D341Med (cell line): ENCODE measurements at places on chromosomes 3 and 15.

- no peak for DNase-seq
Observed at GRCh38 chr3:65503776-65504175, 534.9 kb downstream of the MAGI1 start.

DNA sequence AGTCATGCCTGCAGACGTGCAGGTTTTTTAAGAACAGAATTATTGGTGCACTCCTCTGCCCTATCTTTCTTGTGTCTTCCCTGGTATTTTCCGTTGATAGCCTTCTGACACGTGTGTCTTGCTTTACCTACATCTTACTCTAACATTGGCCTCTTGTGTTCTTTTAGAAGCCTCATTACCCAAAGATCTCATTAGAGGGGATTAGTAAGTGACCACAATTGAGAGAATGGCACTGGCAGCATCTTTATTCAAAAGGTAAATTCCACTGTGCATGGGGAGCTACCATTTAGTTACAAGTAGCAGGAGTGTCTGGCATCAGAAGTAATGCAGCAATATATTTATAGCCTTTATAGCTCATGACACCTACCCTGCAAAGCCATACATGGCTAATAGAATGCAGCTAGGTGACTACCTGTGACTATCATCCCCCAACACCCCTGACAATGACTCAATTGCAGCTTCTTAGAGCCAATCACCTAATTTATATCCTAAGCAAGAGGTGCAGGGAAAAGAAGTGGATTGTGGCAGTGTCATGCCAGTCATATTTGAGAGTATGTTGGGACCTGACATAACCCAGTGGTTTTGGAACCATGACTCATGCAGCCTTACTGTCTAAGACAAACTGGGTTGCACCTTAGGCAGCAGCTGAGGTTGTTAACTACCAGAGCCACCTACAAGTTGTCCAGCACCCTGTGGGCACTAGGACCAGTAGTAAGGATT is 164.8 kb downstream of the GRM7 start:
- DNase-seq: no peak

DNA sequence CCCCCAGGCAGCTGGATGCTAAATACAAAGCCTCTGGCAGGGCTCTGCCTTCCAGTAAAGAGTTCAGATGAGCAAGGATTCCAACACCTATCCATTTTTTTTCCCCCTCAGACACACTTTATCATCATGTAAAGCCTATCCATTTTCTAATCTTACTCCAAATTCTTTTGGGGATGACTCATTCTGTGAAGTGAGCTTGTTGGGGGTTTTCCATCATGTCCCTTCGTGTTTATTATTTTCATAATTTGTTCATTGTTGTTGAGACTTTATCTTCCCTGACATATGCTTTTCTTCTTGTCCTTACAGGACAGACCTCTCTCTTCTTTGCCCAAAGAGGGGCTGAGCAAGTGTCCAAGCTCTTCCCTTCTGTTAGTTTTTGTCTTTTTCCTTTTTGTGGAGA is 34.7 kb upstream of the SH3BP5 start:
- no peak for DNase-seq

DNA sequence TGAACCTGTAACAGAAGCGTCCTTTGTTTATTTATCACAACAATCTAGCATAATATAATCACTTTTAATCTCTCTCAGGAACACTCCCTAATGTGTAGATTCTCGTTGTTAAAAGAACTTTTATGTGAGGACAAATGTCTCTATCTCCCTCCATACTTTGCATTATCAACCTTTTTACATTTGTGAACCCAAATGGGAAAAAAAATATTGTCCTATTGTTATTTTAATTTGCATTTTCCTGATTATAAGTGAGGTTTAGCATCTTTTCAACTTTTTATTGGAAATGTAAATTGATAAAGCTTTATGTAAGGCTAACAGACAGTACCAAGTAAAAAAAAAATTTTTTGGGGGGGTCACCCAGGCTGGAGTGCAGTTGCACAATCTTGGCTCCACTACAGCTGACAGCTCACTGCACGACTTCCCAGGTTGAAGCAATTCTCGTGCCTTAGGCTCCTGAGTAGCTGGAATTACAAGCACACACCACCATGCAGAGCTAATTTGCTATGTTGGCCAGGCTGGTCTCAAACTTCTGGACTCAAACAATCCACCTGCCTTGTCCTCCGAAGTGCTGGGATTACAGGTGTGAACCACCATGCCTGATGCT is 33.0 kb upstream of the DENND4A start:
- DNase-seq: no peak

GRCh38 chr3:18717598-18717997 is 292.5 kb upstream of the SATB1 start:
- no peak for DNase-seq

GRCh38 chr3:89859757-89860156 is 752.3 kb downstream of the EPHA3 start:
- DNase-seq: no peak

- DNase-seq: no peak
Observed at GRCh38 chr3:115279939-115280338, 132.9 kb upstream of the ZBTB20 start.

- no peak for DNase-seq
Observed at GRCh38 chr3:44805960-44806359, 44.4 kb downstream of the KIF15 start.

DNA sequence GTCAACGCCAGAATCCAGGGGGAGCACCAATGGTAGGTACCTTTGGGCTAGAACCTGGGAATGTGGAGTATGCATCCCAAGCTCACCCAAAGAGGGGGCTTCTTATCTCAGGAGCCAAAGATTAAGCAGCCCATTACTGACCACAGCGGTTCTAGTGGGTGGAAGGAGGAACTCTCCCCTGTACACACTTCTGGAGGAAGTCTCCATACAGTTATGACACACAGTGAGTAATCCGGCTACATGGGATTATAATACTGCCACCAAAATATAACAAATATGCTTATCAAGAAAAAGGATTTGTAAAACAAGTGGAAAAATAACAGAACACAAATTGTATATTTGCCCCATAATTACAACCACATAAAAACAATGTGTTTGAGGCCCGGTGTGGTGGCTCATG is 8.4 kb downstream of the MYO1E start:
- no peak for DNase-seq

- no peak for DNase-seq
Observed at GRCh38 chr15:35170207-35170606, 85.1 kb upstream of the NANOGP8 start.

- no peak for DNase-seq
Observed at GRCh38 chr15:94532226-94532625, 300.9 kb downstream of the MCTP2 start.

- DNase-seq: no peak
Observed at GRCh38 chr3:187943677-187944389, 198.6 kb upstream of the BCL6 start.

DNA sequence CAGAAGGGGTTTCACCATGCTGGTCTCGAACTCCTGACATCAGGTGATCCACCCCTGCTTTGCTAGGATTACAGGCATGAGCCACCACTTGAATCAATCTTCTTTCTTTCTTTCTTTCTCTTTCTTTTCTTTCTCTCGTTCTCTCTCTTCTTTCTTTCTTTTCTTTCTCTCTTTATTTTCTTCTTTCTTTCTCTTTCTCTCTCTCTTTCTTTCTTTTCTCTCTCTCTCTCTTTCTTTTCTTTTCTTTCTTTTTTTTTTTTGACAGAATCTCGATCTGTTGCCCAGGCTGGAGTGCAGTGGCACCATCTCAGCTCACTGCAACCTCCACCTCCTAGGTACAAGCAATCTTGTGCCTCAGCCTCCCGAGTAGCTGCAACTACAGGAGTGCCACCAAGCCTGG is 37.9 kb upstream of the PIK3CB start:
- DNase-seq: no peak

GRCh38 chr3:18657858-18658820 is 233.0 kb upstream of the SATB1 start:
- DNase-seq: no peak

DNA sequence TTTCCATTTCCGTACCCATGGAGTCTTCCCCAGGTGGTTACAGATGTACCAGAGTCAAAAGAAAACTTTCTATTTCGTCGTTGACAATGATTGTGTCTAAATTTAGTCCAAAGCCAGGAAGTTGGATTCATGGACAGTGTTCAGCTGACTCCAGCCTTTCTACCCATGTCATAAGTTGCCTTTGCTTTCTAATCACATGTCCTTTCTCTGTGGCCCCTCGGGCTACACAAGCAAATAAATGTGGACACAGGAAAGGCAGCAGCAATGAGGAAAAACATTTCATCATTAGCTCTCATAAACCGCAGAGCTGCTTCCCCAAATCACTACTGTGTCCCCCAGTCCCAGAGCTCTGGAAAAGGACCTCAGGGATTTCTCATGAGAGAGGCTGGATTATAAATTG is 82.0 kb downstream of the USF3 start:
- no peak for DNase-seq

DNA sequence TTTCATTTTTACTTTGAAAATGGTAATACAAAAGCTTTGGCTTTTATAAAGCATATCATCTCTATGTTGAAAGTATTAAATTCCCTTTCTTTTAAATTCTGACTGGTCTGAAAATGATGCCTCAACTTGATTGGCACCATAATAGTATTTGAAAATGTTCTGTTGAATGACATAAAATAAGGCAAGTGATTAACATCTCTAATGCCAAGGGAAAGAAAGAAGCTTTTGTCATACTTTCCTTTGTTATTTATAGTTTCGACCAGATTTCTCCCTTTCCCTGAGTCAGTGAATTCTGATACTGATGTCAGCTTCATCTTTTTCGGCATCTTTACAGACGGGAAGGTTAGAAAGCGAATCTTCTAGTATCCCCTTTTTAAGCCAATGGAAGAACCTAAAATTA is 3.4 kb upstream of the AP4E1 start:
- DNase-seq: no peak

GRCh38 chr3:155069729-155070128 is 10.4 kb upstream of the MME start:
- no peak for DNase-seq
